HuH-7.5 (cell line): ENCODE measurements at places on chromosomes 12 and 14.

- DNase-seq = no peak
Measured at GRCh38 chr14:26008290-26008689, 589.5 kb downstream of the NOVA1 start.

- DNase-seq = no peak
Measured at GRCh38 chr14:104171895-104172294, 33.5 kb downstream of the KIF26A start.

GRCh38 chr12:50715174-50715573 lies 48.7 kb upstream of the ATF1 start:
- no peak for DNase-seq

DNA sequence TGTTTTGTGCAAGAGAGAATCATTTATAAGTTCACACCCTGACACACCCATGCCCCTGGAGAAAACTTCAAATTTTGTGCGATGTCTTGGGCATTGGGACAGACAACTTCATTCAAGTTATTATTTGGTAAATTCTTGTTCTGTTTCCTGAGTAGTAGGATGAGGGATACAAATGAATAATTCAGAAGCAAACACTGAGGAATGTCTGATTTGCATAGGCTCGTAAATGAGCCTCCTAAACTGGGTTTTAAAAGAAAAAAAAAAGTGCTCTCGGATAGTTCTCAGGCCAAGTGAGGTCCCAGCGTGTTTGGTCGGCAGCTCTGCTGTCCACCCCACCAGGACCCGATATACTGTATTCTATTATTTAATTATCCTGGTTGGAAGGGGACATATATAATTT lies 134.7 kb upstream of the CPM start:
- no peak for DNase-seq

DNA sequence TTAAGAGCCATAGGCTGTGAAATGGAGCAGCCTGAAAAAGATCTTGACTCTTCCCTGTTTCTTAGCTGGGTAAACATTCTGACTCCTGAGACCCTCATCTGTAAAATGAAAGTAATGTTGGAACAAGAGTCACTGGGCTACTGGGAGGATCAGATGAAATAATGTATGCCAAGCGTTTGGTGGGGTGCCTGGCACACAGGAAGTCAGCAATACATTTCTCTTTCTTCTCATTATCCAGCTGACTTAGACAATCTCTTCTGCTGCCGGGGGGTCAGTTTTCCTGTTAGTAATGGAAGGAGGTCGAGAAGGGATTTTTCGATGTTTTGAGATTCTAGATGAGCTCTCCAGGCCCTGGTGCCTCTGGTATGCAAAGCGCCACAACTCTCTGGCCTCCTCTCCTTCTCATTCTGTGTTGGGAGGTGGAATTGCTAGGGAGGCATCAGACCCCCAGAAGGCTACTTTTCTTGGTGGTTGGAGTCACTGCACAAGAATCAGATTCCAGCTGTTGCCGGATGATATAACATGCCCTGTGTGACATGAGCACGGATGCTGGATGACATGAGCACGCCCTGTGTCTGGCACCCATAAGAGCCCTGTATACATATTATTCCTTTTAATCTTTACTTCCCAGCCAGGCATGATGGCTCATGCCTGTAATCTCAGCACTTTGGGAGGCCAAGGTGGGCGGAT lies 4.3 kb downstream of the OASL start:
- no peak for DNase-seq

DNA sequence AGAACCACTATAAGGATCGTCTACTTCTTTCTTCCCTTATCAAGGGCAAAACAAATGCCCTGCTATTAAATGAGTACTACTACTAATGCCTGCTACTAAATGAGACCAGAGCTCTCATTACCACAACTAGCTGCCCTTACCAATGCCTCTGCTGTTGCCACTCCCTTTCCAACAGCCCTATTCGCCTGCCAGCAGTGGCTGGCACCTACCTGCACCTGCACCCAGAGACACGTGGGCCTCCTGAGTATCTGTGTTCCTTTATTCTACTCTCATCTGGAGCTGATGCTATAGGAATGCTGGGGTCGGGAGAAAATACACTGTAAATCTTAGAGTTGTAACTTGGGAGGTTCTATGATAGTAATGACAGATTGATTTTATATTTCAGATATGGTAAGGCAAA lies 174.7 kb downstream of the SLC2A13 start:
- no peak for DNase-seq

- DNase-seq = no peak
Measured at GRCh38 chr14:102445066-102445465, 64.5 kb downstream of the ANKRD9 start.

DNA sequence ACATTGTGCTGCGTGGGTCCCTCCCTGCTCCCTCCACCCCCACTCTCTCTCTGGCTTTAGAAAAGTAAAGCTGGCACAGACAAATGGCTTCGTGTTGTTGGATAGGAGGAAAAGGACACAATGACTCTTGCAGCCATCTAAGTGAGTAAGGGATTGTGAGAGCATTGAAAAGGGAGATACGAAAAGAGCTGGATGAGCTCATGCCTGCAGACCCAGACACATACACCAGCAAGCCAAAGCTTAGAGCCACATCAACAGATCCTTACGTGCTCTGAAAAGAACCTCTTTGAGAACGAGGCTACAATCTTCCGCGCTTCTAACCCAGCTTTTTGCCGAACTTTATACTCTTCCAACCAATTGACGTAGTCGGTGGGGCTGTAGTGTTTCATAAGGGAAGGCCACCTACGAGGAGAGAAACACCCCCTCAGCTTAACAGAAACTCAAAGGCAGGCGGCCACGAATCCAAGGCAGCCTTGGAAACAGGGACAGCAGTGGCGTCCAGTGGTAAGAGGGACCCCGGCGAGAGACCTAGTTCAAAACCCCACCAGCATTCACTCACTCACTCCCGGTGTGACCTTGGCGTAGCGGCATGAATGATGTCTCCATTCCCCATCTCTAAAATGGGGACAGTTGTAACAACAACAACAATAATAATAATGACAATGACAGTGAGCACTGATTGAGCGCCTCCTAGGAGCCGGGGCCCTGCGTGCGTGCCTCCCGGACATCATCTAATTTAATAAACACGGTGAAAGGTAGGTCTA lies 1.1 kb downstream of the FBXO21 start:
- no peak for DNase-seq

GRCh38 chr12:122523280-122523679 lies 3.5 kb downstream of the RSRC2 start:
- DNase-seq = no peak

GRCh38 chr12:47982311-47982710 lies 18.9 kb downstream of the TMEM106C start:
- no peak for DNase-seq

DNA sequence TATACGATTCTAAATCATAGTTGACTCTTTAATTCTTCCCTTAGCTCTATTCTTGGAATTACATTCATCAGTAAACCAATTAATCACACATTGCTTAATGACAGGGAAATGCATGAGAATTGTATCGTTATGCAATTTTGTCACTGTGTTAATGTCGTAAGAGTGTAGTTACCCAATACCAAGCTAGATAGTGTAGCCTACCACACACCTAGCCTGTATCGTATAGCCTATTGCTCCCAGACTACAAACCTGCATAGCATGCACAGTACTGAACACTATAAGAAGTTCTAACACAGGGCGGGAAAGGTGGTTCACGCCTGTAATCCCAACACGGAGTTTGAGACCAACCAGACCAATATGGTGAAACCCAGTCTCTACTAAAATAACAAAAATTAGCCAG lies 24.7 kb downstream of the HNRNPC start:
- DNase-seq = no peak

DNA sequence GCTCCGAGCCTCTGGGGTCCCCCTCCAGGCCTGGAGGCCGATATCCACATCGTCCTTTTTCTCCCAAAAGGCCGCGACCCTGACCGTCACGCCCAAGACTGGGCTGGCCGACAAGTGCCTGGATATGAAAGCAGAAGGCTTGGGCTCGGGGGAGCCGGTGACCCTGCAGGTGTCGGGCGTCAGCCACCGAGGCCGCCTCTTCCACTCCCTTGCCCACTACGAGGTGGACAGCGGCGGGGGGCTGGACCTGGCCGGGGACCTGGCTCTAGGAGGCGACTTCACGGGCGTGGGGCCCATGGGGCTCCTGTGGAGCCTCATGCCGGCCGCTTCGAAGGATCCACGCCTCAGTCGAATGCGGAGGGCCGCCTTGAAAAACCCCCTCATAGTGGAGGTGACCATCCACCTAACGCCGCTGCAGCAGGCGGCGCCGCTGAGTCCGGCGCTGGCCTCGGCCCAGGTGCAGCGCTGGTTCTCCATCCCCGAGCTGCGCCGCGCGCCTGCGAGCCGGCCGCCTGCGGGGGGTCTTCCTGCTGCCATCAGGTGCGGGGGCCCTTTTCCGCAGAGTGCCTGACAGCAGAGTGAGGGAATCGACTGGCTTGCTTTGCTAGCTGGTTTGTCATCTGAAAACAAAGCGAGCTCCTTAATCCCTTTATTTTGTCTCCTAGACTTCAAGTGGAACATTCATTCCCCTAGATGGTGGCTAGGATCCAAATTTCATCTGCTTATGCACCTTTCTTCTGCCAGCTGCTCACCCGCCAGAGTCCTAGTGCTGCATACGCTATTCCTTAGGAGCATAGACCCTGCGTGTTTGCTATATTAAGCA lies 10.6 kb upstream of the DNAL1 start:
- DNase-seq = no peak

GRCh38 chr14:55440385-55440784 lies at the start of gene TBPL2:
Gene TBPL2, minus strand, starts transcription at chr14:55440616. Its CDS starts 167 bp downstream, at chr14:55440449.
- DNase-seq = no peak

GRCh38 chr14:49955024-49955423 lies 62.1 kb downstream of the ARF6 start:
- no peak for DNase-seq

DNA sequence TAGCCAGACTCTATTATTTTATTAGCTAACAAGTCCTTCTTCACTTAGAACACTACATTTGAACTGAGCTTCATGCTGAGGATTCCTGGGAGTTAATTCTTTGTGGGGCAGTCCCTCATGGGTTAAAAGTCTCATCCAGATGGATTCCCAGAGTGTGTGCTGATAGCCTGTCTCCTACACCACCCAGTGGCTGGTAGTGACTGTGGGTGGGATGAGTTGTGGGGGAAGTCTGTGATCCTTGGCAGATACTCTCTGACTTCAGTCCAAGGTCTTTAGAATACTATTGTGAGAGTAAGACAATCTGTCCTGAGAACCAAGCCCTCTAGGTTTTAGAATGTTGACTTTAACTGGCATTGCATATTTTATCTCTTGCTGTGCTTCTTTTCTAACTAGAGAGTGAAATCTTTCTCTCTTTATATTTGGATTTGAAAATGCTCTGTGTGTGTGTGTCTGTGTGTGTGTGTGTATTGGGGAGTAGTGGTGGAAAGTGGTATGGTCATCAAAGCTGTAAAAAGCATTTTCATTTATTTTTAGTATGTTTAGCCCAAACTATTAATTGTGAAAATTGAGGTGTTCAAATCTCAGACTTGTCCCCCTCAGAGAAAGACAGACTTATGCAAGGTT lies 37.3 kb downstream of the AKAP6 start:
- DNase-seq = no peak

- DNase-seq = no peak
Measured at GRCh38 chr12:76310110-76310509, 38.1 kb downstream of the BBS10 start.

- peak; percentile 85 for DNase-seq
Measured at GRCh38 chr12:57583008-57583831, 7.8 kb upstream of the PIP4K2C start.

- DNase-seq = no peak
Measured at GRCh38 chr12:12230275-12230674, 36.6 kb downstream of the LRP6 start.

- no peak for DNase-seq
Measured at GRCh38 chr14:58760121-58760520, 122.4 kb downstream of the DACT1 start.

DNA sequence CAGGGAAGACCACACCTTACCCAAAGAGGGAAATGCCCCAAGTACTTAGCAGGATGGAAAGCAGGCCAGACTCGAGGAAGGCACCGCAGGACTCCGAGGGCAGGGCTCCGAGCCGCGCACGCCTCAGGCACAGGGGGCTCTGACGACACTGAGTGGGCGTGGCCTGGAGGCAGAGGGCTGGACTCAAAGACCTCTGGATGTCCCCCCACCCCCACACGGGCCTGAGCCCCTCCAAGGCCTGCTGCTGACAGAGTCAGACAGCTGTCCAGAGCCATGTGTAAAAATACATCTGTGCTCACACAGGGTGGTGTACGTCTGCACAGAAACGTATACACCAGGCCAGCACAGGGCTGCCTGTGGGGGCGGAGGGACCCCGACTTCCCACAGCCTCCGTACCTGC lies 1.4 kb downstream of the AKT1 start:
- peak; percentile 79 for DNase-seq

- no peak for DNase-seq
Measured at GRCh38 chr14:94805680-94806288, 35.9 kb upstream of the GSC start.

DNA sequence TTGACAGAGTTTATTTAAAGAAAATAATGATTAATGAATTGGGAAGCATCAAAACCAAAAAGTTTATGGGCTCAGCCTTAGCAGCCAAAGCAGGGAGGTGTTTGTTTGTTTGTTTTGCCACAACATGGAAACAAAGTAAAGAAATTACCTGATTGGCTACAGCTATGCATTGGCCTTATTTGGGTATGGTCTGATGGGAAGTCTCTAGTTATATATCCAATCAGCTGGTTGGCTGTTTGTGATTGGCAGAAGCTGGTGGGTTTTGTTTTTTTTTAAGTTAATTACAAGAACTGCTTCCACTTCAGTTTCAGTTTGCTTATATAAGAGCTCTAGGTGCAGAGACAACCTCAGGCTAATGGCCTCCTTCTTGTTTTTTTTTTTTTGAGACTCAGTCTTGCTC lies 4.6 kb upstream of the LEMD3 start:
- DNase-seq = no peak

DNA sequence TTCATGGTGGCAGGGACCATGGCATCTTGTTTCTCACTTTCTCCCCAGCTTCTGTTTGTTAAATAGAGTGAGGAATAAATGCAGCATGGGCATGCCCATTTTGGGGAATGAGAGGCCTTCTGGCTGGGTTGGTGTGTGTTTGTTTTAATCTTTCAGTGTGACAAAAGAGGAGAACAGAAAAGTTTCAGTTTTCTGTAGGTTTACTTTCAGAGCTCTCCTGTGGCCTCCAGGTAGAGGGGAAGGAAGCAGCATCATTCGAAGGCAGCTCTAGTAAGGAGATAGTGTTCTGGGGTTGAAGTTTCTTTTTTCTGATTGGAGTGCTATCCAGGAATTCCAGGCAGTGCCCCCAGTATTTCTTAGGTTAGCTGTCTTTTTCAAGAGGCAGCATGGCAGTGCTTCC lies 15.3 kb downstream of the MSRB3 start:
- DNase-seq = no peak

- no peak for DNase-seq
Measured at GRCh38 chr12:42090899-42091298, 53.8 kb downstream of the GXYLT1 start.

- DNase-seq = no peak
Measured at GRCh38 chr14:77859934-77860570, 60.1 kb downstream of the ADCK1 start.
